ENCODE measurements at places on chromosomes 2 and 18.
A peak's percentile ranks its signal among the peaks of the same experiment; 100 is the strongest.

GRCh38 chr2:47002480-47003381 lies 87.1 kb upstream of the MCFD2 start:
- no peak for DNase-seq

DNA sequence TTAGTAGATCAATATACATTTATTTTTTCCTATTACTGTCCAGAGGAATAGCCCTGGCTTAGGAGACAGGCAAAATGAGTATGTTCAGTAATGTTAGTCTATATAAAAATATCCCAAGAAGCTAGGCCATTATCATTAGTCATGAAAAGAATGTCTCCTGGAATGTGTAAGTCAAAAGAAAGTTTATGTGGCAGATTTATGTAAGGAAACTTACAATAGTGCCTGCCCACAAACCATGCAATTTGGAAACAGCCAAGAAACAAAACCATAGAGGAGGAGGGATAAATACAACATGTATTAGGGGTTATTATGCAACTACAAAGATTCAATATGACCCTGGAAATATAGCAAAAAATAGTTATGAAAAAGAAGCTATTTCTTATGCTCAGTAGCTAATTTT lies 96.3 kb downstream of the NOL4 start:
- no peak for DNase-seq

DNA sequence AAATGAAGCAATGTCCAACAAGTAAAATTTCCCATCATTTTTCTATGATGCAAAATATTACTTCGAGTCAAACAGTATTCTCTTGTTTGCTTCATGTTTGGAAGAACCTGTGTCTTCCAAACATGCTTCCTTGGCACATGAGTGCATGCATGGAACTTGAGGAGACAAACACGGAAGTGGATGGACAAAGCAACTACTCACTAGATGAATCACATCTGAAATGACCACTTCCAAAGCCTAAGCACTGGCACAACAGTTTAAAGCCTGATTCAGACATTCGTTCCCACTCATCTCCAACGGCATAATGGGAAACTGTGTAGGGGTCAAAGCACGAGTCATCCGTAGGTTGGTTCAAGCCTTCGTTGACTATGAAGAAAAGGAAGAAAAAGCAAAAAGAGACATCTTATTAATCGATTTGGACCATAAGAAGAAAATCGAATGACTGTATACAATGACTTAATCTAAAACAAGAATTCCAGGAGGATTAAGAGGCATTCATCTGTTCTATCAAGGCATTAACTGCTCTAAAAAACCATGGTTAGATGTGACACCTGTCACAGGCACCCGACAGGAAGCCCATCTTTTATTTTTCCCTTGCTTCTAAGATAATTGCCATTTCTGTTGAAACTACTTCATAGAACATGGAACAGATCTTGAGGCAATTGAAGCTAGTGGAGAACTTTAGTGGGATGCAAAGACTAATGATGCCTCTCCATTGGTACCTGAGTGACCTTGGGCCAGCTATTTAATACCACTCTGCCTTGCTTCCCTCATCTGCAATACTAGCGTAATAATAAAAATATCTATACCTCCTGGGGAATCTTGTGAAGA lies 56.0 kb downstream of the ATIC start:
- no peak for DNase-seq

- no peak for DNase-seq
These were observed 46.2 kb downstream of the CCBE1 start for GRCh38 chr18:59651071-59651470.

- no peak for DNase-seq
These were observed 360.7 kb downstream of the TMX3 start for GRCh38 chr18:68354176-68354575.

DNA sequence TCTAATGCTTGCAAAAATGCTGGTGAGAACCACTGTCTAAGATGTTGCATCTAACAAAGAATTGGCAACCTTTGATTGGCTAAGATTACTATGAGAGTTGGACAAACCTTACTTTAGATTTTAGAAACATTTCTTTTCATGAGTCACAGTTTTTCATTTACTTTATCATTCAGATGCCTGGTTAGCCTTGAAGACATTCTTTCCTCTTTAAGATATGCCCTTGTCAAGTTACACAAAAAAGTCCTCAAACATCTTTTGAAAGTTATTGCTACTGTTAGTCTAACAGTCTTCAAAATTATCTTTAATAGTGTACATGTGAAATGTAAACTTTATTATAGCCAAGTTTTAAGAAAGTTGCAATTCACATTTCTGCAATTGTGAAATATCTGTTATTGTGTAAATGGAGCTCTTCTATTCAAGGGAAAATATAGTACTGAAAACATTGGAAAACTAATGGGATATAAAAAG lies 276.3 kb downstream of the RND3 start:
- no peak for DNase-seq

DNA sequence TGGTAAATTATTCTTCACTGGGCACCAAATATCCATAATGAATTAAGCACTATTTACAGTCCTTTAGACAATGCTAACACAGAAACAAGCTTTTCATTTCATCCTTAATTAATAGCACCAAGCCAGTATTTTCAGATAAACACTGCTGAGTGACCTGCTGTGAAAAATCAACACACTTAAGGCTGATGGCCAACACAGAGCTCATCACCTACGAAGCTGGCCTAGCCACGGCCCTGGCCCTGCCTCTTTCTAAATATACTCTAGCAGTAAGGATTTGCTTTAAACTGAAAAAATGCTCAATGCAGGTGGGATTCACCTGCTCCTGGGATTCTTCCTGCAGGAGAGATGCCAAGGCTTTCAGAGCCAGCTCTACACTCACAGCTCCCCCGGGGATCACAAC lies 18.4 kb downstream of the CYB5A start:
- no peak for DNase-seq

DNA sequence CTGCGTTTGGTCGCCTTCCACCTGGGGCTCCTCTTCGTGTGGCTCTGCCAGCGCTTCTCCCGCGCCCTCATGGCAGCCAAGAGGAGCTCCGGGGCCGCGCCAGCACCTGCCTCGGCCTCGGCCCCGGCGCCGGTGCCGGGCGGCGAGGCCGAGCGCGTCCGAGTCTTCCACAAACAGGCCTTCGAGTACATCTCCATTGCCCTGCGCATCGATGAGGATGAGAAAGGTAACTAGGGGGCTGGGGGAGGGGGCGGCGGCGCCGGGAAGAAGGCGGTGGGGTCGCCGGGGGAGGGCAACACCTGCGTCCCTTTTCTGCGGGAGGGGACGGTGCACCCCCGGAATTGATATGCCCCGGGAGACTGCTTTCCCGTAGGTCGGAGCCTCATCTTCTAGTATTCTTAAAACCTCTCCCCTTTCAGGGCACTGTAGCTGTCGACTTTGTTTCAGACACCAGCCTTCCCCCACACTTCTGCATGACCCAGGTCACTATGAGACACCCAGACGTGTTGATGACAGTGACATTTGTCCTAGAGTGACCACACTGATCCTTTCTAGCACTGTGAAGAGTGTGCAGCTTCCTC lies 755 bp downstream of the SPAST start:
- DNase-seq = peak; percentile 38

- DNase-seq = no peak
These were observed 194.4 kb upstream of the ITGA4 start for GRCh38 chr2:181262782-181263181.

GRCh38 chr2:73333564-73333963 lies 40.2 kb upstream of the EGR4 start:
- DNase-seq = no peak

GRCh38 chr2:110729106-110729505 lies 3.3 kb upstream of the ACOXL start:
- no peak for DNase-seq

DNA sequence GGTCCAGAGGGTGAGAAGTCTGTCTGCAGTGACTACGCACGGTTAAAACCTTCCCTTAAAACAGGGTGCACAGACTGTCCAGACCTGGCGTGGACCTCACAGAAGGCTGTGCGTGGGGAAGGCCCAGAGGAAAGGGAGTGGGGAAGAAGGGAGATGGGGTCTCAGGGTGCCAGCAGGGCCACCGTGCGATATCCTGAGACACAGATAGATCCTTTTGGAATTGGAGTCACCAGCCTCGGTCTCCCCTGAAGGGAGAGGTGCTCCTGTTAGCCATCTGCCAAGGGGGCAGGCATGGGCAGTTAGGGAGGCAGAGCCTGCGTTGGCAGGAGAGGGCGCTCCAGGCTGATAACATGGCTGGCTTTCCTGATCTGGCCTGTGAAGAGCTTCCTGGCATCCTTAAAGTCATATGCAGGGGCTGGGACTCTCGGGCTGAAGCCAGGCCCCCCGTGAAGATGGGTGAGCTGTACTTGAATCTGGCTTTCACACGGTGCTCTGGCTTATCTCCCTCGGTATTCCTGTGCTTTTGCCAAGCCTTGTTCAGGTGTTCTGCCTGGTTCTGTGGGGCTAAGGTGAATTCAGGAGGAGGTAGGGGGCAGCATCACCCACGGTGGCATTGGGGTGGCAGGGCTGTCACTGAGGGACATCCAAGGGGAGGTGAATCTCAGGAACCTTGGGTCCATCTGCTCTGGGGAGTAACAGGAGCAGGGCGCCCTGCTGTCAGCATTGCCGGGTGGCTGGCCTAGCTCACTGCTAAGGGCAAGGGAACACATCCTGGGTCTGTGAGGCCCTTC lies 107.2 kb upstream of the SMAD2 start:
- DNase-seq = no peak

DNA sequence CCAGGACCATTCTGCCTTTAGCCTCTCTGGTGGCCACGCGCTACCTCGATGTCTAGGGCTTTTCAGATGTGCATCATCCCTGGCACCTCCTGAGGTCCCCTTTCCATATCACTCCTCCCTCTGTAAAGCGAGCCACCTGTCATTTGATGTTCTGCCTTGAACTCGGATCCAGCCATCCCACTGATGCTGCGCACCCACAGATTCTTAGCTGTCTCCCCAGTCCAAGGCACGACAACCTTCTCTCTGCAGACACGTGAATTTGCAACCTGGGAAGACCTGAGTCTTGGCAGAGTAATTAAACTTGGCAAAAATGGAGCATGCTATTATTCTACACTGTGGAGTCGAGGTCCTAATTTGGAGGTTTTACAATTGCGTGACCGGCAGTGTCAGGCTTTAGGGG lies 61.9 kb downstream of the NGEF start:
- DNase-seq = no peak

GRCh38 chr2:203756161-203756560 lies 49.7 kb downstream of the CD28 start:
- DNase-seq = no peak

DNA sequence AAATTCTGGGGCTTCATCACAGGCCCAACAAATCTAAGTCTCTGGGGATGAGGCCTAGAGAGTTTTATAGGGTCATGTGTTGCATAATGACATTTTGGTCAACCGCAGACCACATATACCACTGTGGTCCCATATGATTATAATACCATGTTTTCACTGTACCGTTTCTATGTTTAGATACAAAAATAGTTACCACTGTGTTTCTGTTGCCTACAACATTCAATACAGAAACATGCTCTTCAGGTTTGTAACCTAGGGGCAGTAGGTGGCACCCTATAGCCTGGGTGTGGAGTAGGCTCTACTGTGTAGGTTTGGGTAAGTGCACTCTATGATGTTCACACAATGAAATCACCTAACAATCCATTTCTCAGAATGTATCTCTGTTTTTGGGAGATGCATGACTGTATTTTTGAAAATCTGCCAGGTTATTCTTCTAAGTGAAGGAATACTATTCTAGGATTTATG lies 485.2 kb downstream of the PTPRM start:
- no peak for DNase-seq

DNA sequence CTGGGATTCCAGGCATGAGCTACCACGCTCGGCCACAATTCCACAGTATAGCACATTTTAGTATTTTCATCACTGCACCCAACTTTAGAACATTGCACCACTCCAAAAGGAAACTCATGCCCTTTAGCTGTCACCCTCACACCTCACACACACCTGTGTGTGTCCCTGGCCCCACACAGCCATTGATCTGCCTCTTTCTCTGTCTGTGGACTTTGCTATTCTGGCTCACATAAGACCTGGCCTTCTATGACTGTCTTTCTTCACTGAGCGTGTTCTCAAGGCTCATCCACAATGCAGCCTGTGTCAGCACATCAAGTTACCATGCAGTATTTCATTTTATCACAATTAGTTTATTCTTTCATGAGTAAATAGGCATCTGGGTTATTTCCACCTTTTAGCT lies 19.7 kb upstream of the ATP9B start:
- DNase-seq = no peak

GRCh38 chr18:58552057-58552461 lies 76.8 kb downstream of the ALPK2 start:
- DNase-seq = no peak
